Adrenal gland (tissue), 19 donors: ENCODE measurements at places on chromosomes 11 and 22. TPM values are rescaled to one million over a fixed set of nuclear protein-coding genes. Genes with fewer than 3 reads are reported as not detected.

The LGR4 gene
- 62.8 TPM for total RNA-seq

The GGTLC2 gene
- total RNA-seq: not detected

The MS4A3 gene
- not detected for total RNA-seq

The LYVE1 gene
- 233 TPM for total RNA-seq

The DLG2 gene
- 39.5 TPM for total RNA-seq

The SHISAL1 gene
- total RNA-seq: 1.4 TPM

The PIWIL4 gene
- 1.6 TPM for total RNA-seq

The MYO18B gene
- total RNA-seq: 0.14 TPM

The PLEKHB1 gene
- total RNA-seq: 2.1 TPM

The COPB1 gene
- 95.6 TPM for total RNA-seq

The SLC29A2 gene
- total RNA-seq: 1.7 TPM

The FOLR2 gene
- 65.5 TPM for total RNA-seq

The SLC15A3 gene
- 34.9 TPM for total RNA-seq

The CRYBA4 gene
- total RNA-seq: not detected

The OLFML1 gene
- 6.7 TPM for total RNA-seq

The LRRC32 gene
- 123 TPM for total RNA-seq

The FREY1 gene
- 1.2 TPM for total RNA-seq

The CDON gene
- 7.7 TPM for total RNA-seq

The WBP2NL gene
- total RNA-seq: 0.78 TPM

The CHST1 gene
- 9.1 TPM for total RNA-seq

The LARGE1 gene
- total RNA-seq: 35.6 TPM

The CALCB gene
- total RNA-seq: not detected

The CCDC117 gene
- total RNA-seq: 22.0 TPM

The AIFM3 gene
- total RNA-seq: 1.9 TPM

The HTR3B gene
- total RNA-seq: not detected

The MS4A4A gene
- 24.3 TPM for total RNA-seq
